IPS DF 6.9 (cell line): ENCODE measurements at places on chromosomes 11 and 22.

DNA sequence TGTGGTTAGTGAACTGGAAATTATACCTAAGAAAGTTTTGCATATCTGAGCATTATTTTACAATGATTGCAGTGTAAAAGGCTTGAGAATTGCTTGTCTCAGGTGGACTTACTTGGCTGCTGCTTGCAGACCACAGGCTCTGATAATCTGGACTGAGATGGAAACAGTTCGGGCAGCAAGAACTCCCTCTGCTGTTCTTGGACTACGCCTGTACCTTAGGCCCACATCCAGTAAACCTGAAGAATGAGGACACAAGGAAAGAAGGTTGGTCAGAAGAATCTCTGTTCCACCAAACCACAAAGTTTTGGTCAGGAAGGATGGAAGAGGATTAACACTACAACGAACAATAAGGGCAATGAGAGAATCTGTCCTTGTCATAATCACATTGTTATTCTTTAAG, 80.1 kb downstream of the C2CD3 start:
- no peak for DNase-seq

DNA sequence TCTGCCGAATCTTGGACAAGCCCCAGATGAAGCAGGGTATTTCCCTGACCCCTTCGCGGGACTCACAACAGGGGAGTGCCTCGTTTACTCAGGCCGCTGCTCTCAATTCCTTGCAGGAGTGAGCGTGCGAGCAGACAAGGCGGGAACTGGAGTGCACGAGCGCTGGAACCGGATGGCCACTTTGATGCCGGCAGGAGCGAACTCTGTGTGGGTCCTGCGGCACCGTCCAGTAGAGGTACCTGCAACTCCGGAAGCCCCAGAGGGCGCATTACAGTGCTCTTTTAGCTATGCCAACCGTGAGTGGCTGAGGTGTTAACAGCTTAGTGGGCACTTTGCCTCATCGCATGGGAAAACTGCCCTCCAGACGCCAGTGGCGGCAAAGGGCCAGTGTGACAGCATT, 182.3 kb upstream of the ANO3 start:
- no peak for DNase-seq

GRCh38 chr22:39530692-39531331, 1.7 kb downstream of the RPS19BP1 start:
- no peak for DNase-seq

GRCh38 chr11:20289732-20290131, 73.8 kb upstream of the HTATIP2 start:
- no peak for DNase-seq

GRCh38 chr11:75330291-75330690, 21.2 kb downstream of the ARRB1 start:
- no peak for DNase-seq

DNA sequence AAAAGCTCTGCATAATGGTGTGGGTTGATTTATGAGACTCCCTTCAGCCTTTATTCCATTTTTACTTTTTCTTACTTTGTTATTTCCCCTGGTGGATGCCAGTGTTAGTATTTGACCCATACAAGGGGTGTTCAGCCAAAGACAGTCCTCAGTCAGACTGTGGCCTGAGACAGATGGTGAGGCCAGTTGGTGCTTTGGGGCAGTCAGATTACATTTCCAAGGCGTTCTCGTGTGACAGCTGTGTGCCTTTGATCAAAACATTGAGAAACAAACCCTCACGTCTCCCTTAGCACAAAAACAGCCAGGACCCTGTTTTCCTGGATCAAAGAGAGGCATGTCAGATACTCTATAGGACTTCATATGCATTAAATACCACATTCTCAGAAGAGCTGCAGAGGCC, 31.3 kb upstream of the SLN start:
- DNase-seq: no peak

- no peak for DNase-seq
These were observed 15.1 kb upstream of the CEP295 start for GRCh38 chr11:93646399-93646798.

- DNase-seq: no peak
These were observed 33.7 kb upstream of the USP47 start for GRCh38 chr11:11807811-11808782.

GRCh38 chr11:10891151-10891720, 33.4 kb upstream of the ZBED5 start:
- no peak for DNase-seq

GRCh38 chr11:10208131-10208575, 85.9 kb downstream of the SBF2 start:
- peak; percentile 33 for DNase-seq

GRCh38 chr11:129999407-129999806, 3.2 kb downstream of the PRDM10 start:
- DNase-seq: no peak

GRCh38 chr11:124807660-124808270, 7.6 kb upstream of the MSANTD2 start:
- no peak for DNase-seq

- DNase-seq: no peak
These were observed 101.6 kb downstream of the SWAP70 start for GRCh38 chr11:9765320-9766101.

DNA sequence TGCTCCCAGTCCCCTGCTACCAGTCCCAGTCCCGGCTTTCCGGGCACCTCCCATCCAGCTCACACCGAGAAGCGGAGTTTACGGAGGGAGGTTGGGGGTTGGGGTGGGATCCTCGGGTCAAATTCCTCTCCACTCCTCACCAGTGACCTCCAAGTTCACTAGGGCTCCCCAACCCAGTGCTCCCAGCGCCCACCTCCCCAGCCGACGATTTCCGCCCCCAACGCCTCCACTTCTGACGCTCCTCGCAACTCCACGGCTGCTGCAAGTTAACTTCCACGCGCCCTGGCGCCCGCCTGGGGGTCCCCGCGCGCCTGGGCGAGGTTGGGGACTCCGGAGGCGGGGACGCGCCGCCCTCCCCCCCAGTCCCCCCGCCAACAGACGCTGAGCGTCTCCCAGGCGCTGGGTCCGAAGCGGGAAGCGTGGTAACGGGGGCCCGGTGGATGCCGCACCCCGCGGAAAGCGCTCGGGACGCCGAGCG, 526 bp downstream of the TPST2 start:
- no peak for DNase-seq

- no peak for DNase-seq
These were observed 1.1 kb upstream of the RIN1 start for GRCh38 chr11:66337103-66337899.
